ENCODE measurements at places on chromosomes 2 and 18.

GRCh38 chr18:2104620-2105462, 466.5 kb downstream of the METTL4 start:
- DNase-seq = peak; percentile 66

GRCh38 chr18:11654736-11655605, 34.1 kb upstream of the GNAL start:
- DNase-seq = peak; percentile 55

- DNase-seq = no peak
These were observed 891.1 kb downstream of the CPS1 start for GRCh38 chr2:211447548-211447947.

DNA sequence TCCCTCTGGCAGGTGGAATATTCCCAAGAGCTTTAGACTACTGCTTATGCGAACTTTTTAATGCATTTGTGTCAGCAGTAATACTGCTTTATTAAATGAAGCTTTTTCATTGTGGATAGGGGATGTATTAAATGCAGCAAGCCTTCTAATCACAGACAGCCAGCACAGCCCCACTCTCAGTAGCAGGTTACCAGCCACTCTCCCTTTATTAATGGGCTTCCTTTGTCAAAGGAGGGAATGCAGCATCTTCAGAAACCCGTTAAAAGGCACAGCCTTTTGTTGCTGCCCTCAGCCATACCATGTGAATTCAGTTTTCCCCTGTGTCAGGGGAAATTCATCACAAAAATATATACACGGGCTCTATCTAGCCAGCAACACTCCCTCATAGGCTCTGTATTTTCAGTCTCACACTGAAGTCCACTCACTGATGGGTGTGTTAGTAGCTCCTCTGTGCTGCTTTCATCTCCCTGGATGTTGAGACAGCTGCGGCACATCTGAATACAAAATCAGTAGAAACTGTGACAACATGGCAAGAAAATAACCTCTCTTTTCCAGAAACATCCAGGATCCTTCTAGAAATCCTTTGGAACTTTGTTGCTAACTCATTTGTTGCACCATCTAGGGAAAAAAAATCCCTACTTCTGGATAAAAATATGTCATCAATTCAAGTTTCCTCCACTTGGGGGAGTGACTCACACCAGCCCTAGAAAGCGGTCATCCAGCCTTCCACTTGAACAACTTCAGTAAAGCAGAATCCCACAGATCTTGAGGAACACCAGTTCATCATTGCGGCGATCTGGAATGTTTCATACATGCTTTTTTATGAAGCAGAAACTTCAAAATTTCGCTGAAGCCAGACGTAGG, 48.4 kb downstream of the LRRTM1 start:
- peak; percentile 64 for DNase-seq

DNA sequence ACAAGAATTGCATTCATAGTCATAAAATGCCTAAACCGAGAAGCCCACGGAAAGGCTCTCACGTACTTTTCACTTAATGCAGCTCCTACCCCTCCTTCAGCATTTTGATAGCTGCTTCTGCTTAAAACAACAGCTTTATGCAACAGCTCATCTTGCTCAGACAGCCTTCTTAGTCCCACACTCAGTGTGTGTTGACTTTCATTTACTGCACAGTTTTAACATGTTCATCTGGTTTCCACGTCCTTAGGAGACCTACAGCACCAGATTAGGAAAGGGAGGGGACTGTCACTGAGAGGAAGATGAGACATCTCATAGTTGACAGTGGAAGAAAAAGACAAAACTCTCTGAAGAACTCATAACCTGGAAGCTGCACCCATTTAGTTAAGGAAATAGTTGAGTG, 435.4 kb downstream of the SETBP1 start:
- DNase-seq = no peak

DNA sequence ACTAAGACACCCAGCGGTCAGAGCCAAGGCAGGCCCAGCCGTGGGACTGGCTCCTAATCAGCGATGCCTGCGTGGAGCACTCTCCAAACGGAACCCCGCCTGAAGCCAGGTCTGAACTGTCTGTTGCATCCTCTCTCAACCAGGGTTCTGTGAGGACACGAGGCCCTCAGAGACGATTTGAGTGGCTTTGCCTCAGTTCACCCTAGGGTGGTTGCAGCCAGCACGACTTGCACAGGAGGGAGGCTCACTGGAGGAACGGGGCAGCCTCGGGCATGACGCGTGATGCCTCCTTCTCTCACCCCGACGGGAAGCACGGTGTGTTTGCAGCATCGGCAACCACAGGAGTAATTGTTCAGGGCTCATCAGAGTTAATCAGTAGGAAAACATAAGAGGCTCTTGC, 336.4 kb downstream of the EIPR1 start:
- DNase-seq = peak; percentile 79

DNA sequence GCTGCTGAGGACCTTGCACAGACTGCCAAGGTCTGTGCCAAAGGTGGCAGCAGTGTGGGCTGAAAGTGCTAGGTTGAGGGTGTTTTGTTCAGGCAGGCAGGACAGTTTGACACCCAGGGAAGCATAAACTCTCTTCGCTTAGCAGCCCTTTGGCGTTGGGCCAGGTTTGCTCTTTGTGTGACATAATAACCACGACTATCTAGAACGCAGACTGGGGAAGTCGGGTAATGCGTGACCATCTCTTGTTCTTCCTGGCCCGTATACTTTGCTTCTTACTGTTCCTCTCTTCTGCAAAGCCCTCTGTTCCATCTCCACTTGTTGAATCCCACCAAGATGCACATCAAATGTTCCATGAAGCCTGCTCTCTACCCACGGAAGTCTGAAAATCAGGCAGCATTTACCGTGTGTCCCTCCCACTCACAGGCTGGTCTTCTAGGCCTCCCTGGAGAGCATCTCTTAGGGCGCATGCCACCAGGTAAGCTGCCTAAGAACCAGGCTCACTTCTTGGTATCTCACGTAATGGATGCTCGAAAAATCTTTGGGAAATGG, 96.7 kb upstream of the LMAN1 start:
- no peak for DNase-seq

Data from SK-MEL-5 (cell line).